Left ventricle myocardium inferior (tissue), 1 donor: ENCODE measurements at places on chromosomes 5 and 9. TPM values are rescaled to one million over a fixed set of nuclear protein-coding genes. Genes with fewer than 3 reads are reported as not detected.

The GZMA gene
- 1.5 TPM for total RNA-seq

The FANCC gene
- 4.1 TPM for total RNA-seq

The FBP2 gene
- 0.33 TPM for total RNA-seq

The CARTPT gene
- not detected for total RNA-seq

DNA sequence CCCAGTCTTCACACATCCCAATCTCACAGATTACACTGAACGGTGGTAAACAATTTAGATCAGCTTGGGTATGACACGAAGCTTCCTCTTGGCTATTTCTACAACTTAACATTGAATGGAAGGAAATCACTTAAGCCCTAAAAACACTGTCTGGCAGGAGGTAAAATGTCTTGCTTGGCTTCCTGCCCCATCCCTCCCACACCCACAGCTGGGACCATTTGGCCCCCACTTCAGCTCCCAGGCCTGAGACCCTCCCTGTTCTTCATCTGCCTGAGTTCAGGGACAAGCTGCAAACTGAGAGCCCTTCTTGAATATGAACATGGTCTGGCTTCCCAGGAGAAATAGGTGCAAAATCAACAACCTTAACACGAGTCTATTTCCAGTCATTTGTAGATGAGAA lies 3.4 kb upstream of the COL15A1 start:
- DNase-seq = peak; percentile 51
